ENCODE measurements at places on chromosomes 6 and 20.

- DNase-seq: no peak
Observed at GRCh38 chr20:64109831-64110391, 2.5 kb upstream of the NPBWR2 start.

GRCh38 chr6:111520524-111520923 is 37.5 kb upstream of the REV3L start:
- no peak for DNase-seq

GRCh38 chr20:58670659-58671058 is 19.6 kb downstream of the STX16 start:
- no peak for DNase-seq

DNA sequence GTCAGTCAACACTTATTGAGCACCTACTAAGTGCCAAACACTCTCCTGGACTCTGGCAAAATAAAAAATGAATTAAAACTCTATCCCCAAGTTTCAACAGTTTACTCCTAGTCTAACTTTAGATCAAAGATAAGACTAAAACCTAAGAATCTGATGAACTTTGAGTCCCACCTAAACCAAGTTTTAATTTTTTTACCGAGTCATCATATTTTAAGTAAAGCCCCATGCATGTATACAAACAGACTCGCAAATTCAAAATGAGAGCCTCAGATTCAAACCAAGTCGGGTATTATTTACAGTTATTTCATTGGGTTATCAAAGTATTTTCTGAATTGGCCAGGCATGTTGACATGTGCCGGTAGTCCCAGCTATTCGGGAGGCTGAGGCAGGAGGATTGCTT is 28.2 kb downstream of the BNIP5 start:
- no peak for DNase-seq

- DNase-seq: peak; percentile 68
Observed at GRCh38 chr6:160733050-160733646, 31.1 kb downstream of the PLG start.

DNA sequence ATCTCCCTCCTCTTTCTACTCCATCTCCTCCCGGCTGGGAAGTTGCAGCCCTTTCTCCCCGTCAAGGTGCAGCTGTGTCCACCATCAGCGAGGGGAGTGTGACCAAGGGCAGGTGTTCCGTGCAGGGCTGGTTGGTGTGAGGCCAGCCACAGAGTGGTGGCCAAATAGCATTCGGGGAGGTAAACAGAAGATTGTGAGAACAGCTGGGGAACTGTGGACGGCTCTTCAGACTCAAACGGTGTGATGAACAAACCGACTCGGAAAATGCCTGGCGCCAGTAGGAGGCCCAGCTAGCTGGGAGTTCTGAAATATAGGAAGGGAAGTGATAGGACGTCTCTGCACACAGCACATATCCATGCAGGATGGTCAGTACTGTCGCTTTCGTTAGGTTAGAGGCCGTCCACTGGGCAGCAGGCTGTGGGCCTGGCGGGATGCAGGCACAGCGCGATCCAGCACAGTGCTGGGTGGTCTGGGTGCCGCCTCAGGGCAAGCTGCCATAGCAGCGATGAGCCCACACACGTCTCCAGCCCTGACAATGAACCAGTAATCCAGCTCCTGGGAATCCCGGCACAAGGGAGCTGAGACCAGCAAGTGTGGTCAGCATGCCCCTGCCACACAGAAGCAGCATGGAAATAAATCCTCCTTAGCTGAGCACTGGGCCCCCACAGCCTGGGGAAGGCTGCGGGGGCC is 258.1 kb downstream of the TAF4 start:
- DNase-seq: no peak

DNA sequence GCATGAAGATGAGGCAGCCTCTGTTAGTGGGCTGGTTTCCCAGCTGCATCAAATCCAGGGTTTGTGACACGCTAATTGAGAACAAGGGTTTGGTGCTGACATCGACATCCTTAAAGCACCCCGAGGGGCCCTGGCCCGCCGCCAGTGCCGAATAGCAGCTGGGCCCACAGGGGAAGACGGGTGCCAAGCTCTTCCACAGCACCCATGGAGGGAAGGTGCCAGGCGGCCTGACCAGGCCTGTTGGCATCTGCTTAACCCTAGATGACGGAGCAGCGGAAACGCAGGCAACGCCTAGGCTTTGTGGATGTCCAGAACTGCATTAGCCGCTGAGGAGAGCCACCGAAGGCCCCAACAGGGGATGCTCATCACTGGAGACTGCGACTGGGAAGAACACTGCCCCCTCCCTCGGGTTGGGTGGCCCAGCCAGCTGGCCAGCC is 16.0 kb downstream of the UQCC2 start:
- peak; percentile 25 for DNase-seq

GRCh38 chr6:31287619-31288018 is 15.7 kb upstream of the HLA-C start:
- DNase-seq: no peak

- peak; percentile 67 for DNase-seq
Observed at GRCh38 chr20:44683263-44684046, 31.7 kb upstream of the CCN5 start.

GRCh38 chr20:17875106-17875980 is 93.3 kb downstream of the SNX5 start:
- DNase-seq: peak; percentile 21

DNA sequence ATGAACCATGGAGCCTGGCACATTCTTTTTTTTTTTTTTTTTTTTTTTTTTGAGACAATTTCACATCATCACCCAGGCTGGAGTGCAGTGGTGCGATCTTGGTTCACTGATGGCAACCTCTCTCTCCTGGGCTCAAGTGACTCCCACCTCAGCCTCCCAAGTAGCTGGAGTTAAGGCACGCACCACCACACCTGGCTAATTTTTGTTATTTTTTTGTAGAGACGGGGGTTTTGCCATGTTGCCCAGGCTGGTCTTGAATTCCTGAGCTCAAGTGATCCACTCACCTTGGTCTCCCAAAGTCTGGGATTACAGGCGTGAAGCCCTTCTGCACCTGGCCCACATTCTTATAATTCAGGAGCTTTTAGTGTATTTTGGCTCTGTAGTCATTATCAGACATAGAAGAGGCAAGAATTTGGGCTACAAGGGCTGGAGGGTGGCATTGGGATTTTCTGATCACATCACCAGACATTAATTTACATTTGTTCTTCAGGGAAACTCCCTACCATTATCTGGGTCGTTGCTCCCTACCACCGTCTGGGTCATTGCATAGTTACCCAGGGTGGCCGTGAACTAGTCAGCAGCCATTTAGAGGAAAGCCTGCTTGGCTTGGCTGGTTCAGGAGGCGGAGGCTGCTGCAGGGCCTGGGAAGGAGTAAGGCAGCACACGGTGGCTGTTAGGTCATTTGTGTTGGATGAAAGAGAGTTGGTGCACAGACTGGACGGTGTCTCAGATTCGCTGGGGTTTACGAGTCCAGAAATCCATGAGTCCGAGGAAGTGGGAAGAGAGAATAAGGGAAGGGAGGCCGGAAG is 17.6 kb downstream of the ARID1B start:
- no peak for DNase-seq

GRCh38 chr20:10939331-10939941 is 265.6 kb upstream of the JAG1 start:
- DNase-seq: no peak

DNA sequence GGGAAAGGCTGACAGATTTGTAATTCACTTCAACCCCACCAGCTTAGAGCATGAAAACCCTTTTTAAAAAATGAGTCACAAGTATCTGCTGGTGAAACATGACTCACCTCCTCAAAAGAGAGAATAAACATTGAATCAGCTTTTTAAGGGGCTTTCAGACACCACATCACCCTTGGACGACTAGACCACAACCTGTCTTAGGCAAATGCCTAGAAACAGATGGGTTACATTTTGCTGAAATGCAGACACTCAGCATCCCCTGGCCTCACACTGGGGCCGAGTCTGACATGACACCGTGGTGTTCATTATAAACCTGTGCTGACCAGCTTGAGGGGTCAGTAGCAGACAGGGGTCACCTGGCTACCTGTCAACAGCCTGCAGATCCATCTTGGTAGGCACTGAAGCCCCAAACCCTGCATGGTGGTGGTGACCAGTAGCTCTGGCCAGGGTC is 175.3 kb upstream of the CST7 start:
- DNase-seq: peak; percentile 12

- no peak for DNase-seq
Observed at GRCh38 chr6:143695969-143696663, 18.4 kb downstream of the PHACTR2 start.

GRCh38 chr6:139608466-139609261 is 234.2 kb upstream of the CITED2 start:
- no peak for DNase-seq

- no peak for DNase-seq
Observed at GRCh38 chr6:17334265-17334664, 53.1 kb downstream of the RBM24 start.

- DNase-seq: peak; percentile 45
Observed at GRCh38 chr6:126380072-126380583, 40.2 kb downstream of the CENPW start.

GRCh38 chr6:76779068-76779467 is 684.2 kb downstream of the HTR1B start:
- no peak for DNase-seq

Measured in NCI-H69 (cell line).